ENCODE measurements at places on chromosomes 13 and 19. TPM values are rescaled to one million over a fixed set of nuclear protein-coding genes. Genes with fewer than 3 reads are reported as not detected.

The NLRP9 gene
- not detected for polyA plus RNA-seq

The MPND gene
- 11.8 TPM for polyA plus RNA-seq

The HNRNPL gene
- polyA plus RNA-seq, result 292 TPM

The TNNT1 gene
- not detected for polyA plus RNA-seq

The LHFPL6 gene
- 0.03 TPM for polyA plus RNA-seq

The ZNF627 gene
- 9.6 TPM for polyA plus RNA-seq

The PEAK3 gene
- polyA plus RNA-seq, result 0.18 TPM

DNA sequence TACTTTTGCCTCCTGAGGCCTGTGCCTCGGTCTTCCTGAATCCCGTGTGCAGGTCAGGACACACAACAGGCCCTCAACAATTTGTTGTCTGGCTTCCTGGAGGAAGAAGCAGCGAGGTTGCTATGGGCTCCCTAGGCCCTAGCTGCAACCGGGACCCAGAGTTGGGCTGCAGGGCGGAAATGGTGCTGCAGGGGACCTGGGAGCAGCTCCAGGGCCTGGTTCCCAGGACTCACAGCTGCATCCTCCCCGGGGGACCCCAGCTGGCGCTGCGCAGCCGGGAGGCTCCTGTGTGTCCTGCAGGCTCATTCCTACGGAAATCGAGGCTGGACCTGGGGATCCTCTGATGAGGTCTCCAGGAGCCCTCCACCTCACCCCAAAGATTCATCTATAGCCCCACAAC is 999 bp upstream of the TNFAIP8L1 start:
- DNase-seq, result peak; percentile 38

DNA sequence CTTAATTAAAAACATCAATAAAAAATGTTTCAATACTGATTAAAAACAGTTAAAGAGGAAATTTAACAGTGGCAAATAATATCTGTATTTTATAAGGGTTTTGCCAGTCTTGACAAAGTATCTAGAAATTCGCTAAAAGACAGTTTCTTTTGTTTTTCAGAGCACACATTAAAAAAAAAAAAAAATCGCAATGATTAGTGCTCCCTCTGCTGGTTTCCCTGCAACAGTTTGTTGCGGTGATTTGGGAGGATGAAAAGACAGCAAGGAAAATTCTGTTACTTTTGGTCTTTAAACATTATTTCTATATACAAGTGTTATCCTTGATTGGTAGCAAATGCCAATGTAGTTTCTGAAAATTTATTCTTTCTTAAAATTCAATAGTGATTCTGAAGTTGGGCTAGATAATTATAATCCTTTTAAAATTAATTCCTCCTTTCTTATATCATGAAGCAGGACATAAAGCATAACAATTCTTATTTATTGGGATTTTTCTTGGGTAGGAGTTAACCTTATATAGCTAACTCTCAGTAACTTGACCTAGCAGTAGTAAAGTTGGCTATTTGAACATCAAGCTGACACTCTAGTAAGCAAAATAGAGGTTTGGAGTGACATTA is 23.1 kb upstream of the SPRY2 start:
- DNase-seq, result peak; percentile 20

GRCh38 chr13:34862716-34863115 is 79.4 kb upstream of the NBEA start:
- DNase-seq, result no peak

- no peak for DNase-seq
These were observed 1.3 kb downstream of the RAB3D start for GRCh38 chr19:11338121-11338520.

DNA sequence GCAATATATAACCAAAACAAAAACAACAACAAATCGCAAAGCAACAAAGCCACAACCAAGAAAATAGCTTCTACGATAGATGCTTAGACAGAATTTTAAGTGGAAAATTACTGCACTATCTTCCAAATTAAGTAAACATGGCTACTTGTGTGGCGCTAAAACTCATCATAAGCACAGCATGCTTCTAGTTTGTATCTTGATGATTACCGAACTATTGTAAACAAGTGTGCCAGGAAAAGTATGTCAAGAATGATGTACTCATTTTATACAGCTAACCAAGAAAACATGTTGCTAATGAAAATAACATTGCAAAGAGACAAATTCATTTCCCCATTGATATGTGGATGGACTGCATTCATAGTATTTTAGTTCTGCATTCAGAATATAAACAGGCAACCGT is 271.9 kb upstream of the GPC6 start:
- no peak for DNase-seq

DNA sequence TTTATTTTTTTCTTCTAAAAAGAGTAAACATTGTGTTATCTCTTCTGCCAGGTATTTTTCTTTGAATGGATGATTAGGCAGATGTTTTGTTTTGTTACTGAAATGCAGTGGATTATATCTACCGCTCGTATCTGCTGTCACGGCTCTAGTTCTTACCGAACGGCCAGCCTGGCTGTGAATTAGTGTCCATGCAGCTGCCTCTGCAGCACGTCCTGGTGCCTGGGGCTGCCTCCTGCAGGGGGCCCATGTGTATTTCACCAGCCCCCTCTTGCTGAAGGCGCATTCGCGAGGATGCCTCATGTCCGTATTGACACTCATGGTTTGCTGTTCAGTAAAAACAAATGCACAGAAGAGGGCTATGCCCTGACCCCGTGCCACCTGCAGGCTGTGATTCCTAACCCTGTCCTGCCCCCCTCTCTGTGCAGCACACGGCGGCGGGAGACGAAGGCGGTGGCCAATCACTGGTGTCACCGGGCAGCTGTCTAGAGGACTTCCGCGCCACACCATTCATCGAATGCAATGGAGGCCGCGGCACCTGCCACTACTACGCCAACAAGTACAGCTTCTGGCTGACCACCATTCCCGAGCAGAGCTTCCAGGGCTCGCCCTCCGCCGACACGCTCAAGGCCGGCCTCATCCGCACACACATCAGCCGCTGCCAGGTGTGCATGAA is 49.9 kb downstream of the RAB20 start:
- DNase-seq, result no peak

DNA sequence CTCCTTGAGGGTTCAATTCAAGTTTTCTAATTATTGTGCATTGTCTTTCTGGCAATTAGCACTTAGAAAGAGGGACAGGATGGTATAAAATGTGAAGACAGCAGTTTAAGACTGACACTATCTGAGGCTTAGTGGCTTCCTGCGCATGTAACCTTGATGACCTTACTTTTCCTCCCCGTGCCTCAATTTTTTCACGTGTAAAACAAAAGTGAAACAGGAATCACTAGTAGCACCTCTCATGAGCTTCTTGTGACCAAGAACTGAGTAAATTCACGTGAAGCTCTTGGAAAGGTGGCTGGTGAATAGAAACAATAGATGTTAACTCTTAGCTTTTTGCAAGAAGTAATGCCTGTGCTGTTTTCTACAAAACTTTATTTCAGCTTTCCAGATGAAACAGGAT is 233.9 kb downstream of the LMO7 start:
- DNase-seq, result no peak

GRCh38 chr19:39676004-39676403 is 20.3 kb downstream of the LGALS16 start:
- no peak for DNase-seq

- DNase-seq, result peak; percentile 81
These were observed at the start of gene PRMT1 for GRCh38 chr19:49677231-49677900. Gene PRMT1, plus strand, starts transcription at chr19:49677271. Its CDS starts 10 bp downstream, at chr19:49677281.

DNA sequence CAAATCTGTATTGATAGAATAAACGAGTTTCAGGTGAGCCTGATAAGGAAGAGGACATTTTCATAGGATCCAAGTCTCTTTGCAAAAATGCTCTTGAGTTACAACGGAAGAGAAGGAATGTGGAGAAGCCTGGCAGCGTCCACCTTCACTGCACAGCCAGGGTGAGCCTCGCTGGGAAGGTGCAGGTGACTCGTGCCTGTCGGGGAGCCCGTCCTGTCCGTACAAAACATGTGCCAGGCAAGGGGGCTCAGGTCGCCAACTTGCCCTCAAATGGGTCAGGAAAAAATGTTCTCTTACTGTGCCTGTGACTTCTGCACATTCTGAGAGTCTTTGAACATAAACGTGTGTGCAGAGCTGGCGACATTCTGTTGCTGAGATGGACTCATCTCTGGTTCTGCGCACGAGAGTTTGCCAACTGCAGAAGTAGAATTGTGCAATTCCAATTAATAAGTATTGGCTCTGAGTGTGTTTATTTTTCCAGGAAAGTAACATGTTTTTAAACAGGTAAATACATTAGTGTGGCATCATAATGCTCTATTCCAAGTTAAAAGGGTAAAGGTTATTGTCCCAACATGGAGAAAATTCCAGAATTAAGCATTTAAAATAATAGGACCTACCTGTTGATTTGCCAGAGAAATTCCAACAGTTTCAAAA is 28.6 kb downstream of the NAXD start:
- DNase-seq, result no peak

GRCh38 chr13:44211286-44211685 is 162.3 kb upstream of the SERP2 start:
- no peak for DNase-seq

- DNase-seq, result no peak
These were observed 16.9 kb downstream of the ZNF816 start for GRCh38 chr19:52945652-52946321.

GRCh38 chr13:21218351-21219035 is 42.0 kb downstream of the MRPL57 start:
- no peak for DNase-seq

GRCh38 chr19:18683958-18684641 is 620 bp downstream of the CRTC1 start:
- DNase-seq, result no peak

GRCh38 chr19:41708481-41708880 is at the start of gene CEACAM5:
Gene CEACAM5, plus strand, starts transcription at chr19:41708626. Its CDS starts 106 bp downstream, at chr19:41708732.
- DNase-seq, result no peak

DNA sequence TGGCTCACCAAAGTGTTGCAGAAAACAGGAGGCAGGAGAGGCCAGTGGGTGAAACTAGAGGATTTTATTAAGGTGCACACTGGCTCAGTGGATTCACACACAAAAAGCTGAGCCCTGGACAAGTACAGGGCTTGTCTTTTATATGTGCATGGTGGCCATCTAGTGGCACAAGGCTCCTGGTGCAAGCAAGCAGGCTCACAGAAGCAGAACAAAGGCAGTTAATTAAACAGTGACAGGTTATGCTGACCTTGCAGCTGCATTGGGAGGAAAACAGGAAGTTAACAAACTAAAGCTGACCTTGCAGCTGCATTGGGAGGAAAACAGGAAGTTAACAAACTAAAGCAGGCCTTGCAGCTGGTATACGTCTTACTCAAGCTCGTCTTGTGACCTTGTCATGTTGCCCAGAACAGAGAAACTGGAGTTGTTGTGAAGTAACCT is 65.3 kb upstream of the ZNF681 start:
- DNase-seq, result peak; percentile 46

DNA sequence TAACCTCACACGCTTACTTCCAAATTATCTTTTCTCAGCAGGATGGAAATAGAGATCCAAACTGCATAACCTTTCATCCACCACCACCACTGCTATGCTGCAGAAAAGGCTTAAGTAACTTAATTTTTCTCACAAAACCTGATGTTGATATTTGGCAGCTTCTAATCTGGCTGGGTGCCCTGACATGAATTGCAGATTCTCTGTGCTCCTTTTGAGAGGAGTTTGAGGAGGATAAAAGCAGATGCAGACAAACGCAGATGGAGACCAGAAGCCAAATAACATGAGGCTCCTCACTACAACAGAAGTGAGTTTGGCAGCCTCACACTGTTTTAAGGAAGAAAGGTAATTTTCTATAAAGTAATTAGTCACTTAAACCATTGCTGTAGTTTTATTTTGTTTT is 646.2 kb upstream of the ATXN8OS start:
- DNase-seq, result no peak

GRCh38 chr19:33343859-33344572 is 29.5 kb upstream of the CEBPG start:
- DNase-seq, result no peak

- DNase-seq, result no peak
These were observed 55.8 kb downstream of the PEPD start for GRCh38 chr19:33465834-33466233.

GRCh38 chr19:46082728-46083050 is 41.8 kb downstream of the IGFL3 start:
- no peak for DNase-seq

DNA sequence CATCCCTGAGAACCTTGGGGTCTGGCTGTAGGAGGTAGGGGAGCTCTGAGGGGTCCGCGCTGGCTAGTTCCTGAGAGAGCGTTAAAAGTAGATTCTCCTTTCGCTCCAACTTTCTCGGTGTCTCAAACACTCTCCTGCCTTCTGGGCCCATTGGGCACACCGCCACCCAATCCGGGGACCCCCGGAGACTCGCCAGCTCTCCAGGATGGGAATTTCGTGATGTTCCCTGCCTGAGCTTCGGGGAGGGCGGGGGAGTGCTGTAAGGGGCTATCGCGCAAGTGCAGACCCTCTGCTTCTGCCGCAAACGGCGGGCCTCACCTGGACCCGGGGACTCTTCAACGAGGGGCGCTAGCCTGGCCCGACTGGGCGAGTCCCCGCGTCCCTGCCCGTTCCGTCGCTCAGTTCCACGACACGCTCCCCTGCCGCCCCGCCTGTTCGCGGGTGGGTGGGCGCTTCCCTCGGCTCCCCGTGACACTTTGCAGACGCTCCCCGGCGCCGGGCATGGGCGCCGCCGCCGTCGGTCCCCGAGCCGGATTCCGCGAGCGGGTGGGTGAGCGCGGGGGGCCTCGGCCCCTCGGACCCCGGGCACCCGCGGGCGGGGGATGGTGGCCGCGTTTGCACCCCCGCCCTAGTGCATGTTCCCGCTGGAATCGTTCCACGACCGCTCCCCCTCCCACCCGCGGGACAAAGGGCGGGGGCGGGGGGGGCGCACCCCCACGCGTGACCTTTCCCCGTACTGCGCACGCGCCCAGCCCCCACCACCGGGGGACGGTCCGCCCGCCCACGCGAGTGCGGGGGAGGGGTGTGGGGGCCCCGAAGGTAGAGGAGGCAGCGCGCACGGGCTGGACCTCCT is at the start of gene CCDC106:
Gene CCDC106, plus strand, starts transcription at position 481 of the 853 bp plus-strand sequence. CDS start 835 bp downstream, outside the sequence.
- peak; percentile 86 for DNase-seq

DNA sequence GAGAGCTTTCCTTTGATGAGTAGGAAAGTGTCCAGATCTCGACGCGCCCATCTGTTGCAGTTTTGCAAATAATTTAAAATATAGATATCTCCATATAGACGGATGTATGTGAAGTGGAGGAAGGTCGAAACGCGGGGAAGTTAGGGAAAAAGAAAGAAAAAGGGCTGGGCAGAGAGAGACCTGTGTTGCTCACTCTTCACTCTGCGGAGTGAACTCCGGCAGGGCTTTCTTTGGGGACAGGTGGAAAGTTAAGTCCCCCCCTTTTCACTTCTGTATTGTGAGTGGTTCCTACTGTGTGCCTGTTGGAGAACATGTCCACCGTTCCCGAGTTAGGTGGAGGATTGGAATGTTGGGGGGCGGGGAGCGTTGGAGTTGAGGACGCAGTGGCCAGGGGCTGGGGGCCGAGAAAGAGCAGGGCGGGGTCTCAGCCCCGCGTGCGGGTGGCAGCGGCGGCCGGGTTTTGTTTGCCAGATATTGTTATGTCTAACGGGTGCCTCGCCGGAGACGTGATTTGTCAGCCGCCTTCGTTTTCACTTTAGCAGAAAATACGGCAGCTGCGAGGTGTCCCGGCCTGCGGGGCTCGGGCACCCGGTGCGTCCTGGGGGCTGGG is 145.1 kb upstream of the ZNF536 start:
- DNase-seq, result no peak

DNA sequence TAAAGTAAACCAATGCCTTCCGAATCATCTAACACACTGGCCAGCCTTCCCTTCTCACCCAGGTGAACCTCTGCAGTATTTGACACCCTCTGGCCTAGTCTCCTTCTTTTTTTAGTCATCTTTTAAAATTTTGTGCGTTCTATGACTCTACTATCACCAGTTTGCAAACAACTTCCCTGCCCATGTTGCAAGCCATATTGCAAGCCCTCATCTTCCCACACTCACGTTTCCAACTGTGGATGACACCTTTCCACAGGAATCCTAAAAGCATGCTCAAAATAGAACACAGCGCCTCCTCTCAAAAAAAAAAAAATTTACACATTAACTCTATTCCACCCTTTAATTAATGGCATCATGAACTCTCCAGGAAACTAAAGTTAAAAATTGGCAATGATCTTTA is 440.1 kb downstream of the EFNB2 start:
- DNase-seq, result no peak

All from B cell (primary cell).